ENCODE measurements at places on chromosomes 7 and 10. TPM values are rescaled to one million over a fixed set of nuclear protein-coding genes. Genes with fewer than 3 reads are reported as not detected.
A peak's percentile ranks its signal among the peaks of the same experiment; 100 is the strongest.

DNA sequence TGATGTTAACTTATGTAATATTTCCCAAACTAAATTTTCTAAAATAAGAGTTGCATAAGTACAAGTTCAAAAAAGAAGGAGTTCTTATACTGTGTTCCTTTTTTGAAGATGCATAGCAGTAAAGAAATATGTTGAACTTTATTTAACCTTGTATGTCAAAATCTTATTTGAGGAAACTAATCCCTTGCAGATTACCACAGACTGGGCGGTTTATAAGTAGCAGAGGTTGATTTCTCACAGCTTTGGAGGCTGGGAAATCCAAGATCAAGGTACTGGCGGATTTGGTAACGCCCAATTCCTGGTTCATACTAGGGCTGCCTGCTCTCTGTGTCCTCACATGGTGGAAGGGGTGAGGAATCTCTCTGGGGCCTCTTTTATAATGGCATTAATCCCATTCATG, 68.5 kb downstream of the GNAT3 start:
- H3K36me3 ChIP-seq, result no peaks in the 10 kb centered on the region
- no peaks in the 10 kb centered on the region for H3K4me1 ChIP-seq
- no peak overlapping the region for H3K4me3 ChIP-seq
- no peaks in the 10 kb centered on the region for H3K27me3 ChIP-seq

DNA sequence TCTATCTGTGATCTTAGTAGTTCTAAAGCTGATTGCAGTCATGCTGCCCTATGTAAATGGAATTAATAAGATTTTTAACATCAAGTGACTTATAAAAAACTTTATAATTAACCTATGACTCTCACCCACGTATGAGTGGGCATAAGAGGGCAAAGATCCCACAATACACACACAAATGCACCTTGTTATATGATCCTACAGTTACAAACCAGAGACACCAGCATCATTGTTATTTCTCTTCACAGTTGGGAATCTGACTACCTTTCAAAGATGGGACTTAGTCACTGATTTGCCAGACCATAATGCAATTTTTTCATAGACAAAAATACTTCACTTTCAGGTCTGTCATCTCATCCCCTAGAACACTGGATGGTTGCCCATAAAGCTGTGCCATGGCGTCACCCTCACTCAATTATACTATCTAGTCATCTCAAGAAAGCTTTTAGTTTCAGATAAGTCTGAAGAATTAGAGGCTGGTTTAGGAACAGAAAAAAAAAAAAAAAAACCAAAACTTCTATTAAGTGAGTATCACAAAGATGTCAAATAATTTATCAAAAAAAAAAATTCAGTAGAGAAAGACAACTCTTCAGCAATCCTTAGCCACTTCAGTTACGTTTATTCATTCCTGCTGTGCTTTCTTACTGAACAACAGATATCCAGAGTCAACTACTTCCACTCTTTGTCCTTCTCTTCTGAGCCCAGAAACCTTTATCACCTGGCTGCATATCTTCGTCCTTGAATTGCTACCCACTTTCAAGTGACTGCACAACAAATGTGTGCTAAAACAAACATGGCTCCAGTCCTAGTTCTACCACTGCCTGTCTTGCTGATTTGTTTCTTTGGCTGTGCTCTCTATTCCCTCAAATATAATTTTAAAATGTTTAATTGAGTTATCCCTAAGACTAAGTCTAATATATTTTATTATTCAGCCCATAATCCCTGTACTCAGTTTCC, 175.0 kb upstream of the CHRM2 start:
- H3K27me3 ChIP-seq, result no peaks in the 10 kb centered on the region
- DNase-seq, result no peak
- H3K36me3 ChIP-seq, result no peaks in the 10 kb centered on the region
- H3K4me3 ChIP-seq, result no peak overlapping the region

DNA sequence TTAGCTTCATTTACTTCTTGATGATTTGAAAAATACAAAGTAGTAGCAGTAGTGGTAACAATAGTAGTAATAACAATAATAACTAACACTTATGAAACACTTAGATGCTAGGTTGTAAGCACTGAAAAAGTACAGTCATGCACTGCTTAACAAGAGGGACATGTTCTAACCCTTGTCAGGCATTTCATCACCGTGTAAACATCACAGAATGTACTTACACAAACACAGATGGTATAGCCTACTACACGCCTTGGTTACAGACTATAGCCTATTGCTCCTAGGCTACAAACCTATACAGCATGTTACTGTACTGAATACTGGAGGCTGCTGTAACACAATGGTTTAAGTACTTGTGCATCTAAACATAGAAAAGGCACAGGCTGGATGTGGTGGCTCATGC, 60.6 kb downstream of the PUS7 start:
- H3K4me1 ChIP-seq, result no peaks in the 10 kb centered on the region
- H3K27me3 ChIP-seq, result no peaks in the 10 kb centered on the region
- H3K36me3 ChIP-seq, result no peaks in the 10 kb centered on the region
- no peak overlapping the region for H3K27ac ChIP-seq
- H3K4me3 ChIP-seq, result no peak overlapping the region

GRCh38 chr10:114545071-114545470, 113.0 kb downstream of the ABLIM1 start:
- H3K27me3 ChIP-seq, result no peaks in the 10 kb centered on the region
- H3K4me3 ChIP-seq, result peak overlapping the region; percentile 31
- DNase-seq, result no peak

- DNase-seq, result no peak
- H3K4me3 ChIP-seq, result no peak overlapping the region
- H3K27ac ChIP-seq, result no peak overlapping the region
- H3K4me1 ChIP-seq, result no peaks in the 10 kb centered on the region
- H3K27me3 ChIP-seq, result no peaks in the 10 kb centered on the region
These were observed 9.4 kb upstream of the ANKRD1 start for GRCh38 chr10:90930070-90930837.

DNA sequence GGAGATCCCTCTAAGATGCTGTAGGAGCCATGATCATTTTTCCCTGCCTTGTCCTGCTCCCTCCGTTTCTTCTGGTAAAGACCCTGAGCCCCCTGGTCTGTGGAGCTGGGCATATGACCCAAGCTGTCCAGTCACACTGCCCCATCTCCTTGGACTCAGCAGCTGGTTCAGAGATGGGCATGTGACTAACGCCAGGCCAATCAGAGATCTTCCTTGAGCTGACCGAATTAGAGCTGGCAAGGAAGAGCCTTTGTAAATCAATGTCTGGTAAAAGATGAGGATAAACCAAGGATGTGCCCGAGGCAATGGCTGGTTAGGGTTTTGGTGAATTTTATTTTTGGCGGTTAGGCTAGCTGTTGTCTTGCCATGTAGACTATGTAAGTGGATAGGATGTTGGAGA, 173.3 kb downstream of the LCOR start:
- H3K27me3 ChIP-seq, result no peaks in the 10 kb centered on the region
- H3K4me1 ChIP-seq, result no peaks in the 10 kb centered on the region
- no peak overlapping the region for H3K4me3 ChIP-seq
- H3K27ac ChIP-seq, result no peak overlapping the region
- no peak for DNase-seq

DNA sequence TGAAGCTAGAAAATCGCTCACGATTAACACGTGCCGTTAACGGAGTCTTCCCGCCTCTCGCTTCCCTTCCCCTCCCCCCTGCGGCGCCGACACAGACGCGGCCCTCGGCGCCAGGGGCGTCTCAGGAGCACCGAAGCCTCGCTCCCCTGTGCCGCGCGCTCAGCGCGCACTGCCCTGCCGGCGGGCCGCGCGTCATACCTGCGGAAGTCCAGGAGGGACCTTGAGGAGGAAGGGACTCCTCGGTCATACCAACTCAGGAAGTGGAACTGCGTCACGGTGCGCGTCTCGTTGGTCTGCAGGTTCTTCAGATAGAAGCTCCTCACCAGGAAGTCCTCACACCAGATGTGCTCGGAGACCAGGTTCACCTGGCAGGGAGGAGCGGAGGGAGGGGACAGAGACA, 239.6 kb downstream of the DNAJB6 start:
- H3K27ac ChIP-seq, result peak overlapping the region; percentile 34
- peak; percentile 82 for DNase-seq
- H3K36me3 ChIP-seq, result no peaks in the 10 kb centered on the region
- H3K4me1 ChIP-seq, result peaks cover 11% of the 10 kb centered on the region
- peak overlapping the region; percentile 57 for H3K4me3 ChIP-seq

FGFBP3 gene
- 6.2 TPM for total RNA-seq

ANXA8L1 gene
- not detected for total RNA-seq

ADIRF gene
- total RNA-seq, result not detected

UTF1 gene
- not detected for total RNA-seq
